CD8-positive, alpha-beta T cell (primary cell): ENCODE measurements at places on chromosomes 1 and 21.
A peak's percentile ranks its signal among the peaks of the same experiment; 100 is the strongest.

DNA sequence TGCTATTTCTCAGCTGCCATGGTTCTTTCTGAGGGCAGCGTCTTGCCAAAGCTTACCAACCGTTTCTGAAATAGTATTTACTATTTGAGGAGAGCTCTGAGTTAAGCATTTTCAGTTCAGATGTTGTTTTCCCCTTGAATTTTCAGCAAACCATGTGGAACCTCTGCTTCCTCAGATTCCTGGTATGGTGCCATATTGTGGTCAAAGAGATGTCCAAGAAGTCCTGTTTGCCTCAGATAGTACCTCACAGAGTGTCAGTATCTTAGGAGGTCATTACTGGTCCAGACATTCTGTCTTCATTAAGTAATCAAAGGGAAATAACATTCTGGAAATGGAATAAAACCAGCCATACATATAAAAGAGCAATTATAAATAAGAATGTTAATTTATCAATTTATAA lies 36.6 kb downstream of the VANGL2 start:
- no peak for DNase-seq

DNA sequence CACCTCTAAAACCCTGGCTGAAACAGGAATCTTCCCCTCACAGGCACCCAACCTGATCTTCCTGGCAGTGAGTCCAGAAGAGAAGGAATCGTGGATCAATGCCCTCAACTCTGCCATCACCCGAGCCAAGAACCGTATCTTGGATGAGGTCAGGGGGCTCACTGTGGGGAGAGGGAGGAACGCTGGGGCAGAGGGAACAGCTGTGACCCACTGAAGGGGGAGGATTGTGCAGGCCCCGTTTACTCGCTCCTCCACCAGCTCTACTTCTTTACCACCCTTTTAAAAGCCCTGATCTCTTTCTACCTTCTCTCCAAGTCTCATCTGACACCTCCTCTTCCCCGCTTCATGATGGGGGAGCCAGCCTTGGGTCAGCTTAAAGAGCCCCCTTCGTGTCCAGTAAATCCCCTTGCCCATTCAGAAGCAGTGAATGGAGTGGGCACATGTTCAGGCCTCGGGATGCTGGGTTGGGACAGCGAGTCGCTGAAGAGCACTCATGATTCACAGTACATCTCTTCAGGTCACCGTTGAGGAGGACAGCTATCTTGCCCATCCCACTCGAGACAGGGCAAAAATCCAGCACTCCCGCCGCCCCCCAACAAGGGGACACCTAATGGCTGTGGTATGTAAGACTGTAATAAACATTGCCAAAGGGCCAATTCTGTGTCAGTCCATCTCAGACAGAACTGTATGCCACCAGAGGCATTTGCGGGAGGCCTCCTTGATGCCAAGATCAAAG lies 7.3 kb downstream of the PLEKHO1 start:
- no peak for DNase-seq

DNA sequence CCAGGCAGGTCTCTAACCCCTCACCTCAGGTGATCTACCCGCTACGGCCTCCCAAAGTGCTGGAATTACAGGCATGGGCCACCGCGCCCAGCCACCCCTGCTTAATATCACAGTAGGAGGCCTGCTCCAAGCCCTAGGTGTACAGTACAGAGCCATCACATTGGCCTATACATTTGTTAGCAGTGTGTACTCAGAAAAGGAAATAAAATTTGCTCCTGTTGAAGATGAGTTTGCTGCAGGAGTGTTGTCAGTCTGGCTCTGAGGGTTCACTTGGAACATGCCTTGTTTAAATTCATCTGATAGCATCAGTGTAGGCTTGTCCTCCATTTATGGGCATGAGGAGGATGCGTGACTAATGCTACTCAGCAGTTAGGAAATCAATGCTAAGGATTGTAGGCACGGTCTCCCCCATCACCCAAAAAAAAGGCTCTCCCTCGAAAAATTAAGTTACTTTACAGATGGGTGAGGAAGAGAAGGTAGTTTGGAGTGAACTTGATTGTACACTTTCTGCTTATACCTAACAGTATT lies 4.6 kb upstream of the ENAH start:
- DNase-seq, result no peak

DNA sequence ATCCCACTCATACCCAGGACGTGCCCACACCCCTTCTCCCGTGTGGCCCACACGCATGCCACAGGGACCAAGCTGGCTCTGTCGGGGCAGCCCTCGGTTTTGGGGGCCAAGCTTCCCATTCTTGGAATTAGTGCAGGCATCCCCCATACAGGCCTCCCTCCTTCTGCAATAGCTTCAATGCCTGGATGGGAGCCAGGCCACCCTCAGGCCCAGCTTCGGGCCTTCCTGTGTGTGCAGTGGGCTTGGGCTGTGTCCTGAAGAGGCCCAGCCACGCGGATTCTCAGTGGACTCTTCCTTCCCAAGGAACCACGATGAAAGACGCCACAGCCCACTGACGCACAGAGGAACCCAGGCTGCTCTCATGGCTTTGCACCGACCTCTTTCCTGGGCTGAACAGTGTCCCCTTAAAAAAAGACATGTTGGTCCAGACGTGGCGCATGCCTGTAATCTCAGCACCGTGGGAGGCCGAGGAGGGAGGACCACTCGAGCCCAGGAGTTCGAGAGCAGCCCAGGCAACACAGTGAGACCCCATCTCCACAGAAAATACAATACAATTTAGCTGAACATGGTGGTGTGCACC lies 3.4 kb downstream of the KRTAP10-11 start:
- no peak for DNase-seq

DNA sequence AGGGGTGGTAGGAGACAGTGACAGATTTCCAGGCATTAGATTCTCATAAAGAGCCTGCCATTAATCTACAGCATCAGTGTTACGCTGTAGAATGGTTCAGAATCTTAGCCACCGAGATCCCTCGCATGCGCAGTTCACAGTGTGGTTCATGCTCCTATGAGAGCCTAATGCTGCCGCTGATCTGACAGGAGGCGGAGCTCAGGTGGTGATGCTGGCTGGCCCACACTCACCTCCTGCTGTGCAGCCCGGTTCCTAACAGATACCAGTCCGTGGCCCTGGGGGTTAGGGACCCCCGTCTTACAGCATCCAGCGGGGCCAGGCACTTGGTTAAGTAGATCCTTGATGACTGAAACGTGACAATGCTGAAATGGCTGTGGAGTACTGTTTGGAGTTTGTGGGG lies 163.6 kb upstream of the C1orf21 start:
- no peak for DNase-seq

DNA sequence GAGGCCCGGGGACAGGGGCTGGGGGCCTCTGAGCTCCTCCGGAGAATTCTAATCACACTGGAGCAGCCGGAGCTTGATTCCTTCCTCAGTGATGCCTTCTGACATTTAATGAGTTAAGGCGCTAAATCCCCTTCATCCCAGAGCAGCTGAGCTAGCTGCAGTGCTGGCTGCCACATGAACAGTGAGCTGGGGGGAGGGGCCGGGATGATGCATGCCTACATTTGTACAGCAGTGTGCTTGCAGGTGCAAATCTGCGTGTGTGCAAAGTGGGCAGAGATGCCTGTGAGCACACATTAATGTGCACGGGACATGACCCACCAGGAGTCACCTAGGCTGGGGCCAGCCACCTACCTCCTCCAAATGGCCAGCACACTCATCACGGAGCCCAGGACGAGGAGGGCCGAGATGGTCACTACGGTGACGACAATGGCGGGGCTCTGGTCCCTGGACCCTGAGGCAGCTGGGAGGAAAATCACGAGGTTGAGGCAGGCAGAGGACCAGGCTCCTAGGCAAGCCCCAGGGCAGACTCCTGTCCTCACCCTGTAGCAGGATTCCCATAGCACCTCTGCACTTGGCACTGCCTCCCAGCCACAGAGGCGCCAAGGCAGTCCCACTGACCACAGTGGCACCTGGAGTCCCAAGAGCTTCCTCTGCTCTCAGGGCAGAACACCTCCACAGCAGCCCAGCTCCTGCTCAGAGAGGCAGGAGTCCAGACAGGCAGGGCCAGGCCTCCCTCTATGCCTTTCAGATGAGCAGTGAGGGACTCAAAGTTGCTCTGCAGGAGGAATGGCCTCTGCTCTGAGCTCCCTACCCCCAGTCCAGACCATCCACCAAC lies 34.7 kb downstream of the CDCA8 start:
- no peak for DNase-seq

- DNase-seq, result no peak
These were observed 219.2 kb downstream of the PTPRC start for GRCh38 chr1:198858033-198858432.

GRCh38 chr1:59242370-59242769 lies 54.5 kb upstream of the FGGY start:
- no peak for DNase-seq

GRCh38 chr1:212257157-212257556 lies 28.1 kb upstream of the PPP2R5A start:
- DNase-seq, result no peak

- no peak for DNase-seq
These were observed 87.9 kb downstream of the ARHGEF10L start for GRCh38 chr1:17627239-17628052.

GRCh38 chr1:153670859-153671627 lies at the start of gene ILF2:
ILF2 (minus strand) TSS chr1:153670993; CDS start chr1:153670922, 71 bp downstream.
- peak; percentile 97 for DNase-seq

DNA sequence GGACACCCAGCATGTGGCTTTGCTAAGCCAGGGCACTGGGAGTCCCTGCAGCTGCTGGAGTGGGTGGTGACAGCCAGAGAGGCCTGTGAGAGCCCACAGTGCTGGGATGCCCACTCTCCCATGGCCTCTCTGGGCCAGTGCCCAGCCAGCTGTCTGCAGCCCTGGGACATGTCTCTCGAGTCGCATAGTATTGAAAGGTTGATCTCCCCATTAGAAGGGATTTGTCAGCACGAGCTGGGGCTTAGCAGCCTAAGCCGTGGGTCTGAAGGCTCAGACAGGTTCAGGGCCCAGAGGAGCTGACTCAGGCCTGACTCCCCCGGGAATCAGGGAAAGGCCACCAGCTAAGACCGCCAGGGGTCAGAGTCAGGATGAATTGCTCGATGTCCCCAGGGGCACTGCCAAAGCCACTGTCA lies 53.5 kb downstream of the FOXD2 start:
- no peak for DNase-seq

DNA sequence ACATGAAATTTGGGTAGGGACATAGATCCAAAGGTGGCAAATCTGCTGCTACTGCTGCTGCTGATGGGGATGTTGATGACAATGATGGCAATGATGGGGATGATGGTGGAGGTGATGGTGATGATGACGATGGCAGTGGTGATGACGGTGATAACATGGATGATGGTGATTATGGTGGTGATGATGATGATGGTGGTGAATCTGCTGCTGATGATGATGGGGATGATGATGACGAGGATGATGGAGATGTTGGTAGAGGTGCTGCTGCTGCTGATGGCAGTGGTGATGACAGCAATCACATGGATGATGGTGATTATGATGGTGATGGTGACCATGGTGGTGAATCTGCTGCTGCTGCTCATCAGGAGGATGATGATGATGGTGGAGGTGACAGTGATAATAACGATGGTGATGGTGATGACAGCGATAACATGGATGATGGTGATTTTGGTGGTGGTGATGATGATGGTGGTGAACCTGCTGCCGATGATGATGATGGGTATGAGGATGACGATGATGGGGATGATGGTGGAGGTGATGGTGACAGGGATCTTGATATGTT lies 341.0 kb upstream of the VAMP3 start:
- no peak for DNase-seq

DNA sequence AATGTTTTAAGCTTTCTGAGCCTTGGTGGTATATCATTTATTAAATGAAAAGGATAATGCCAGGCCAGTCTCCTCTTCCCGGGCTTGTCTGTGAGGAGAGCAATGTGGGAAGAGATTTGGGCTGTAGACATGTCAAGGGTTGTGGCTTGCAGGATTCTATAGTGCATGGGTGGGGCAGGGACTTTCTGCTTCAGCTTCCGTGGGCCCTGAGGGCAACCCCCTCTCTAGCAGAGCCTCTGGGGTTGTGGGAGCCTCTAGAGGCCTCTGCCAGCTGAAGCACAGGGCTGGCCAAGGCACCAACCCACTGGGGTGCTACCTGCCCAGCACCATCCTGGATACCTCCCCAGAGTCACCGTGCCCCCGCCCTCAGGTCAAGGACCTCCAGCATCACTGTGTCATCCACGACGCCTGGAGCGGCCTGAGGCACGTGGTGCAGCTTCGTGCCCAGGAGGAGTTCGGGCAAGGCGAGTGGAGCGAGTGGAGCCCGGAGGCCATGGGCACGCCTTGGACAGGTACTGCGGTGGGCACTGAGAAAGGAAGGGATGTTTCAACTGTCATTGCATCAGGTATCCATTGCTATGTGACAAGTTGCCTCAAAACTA lies 30.6 kb downstream of the IL6R start:
- no peak for DNase-seq

- no peak for DNase-seq
These were observed 12.9 kb upstream of the NES start for GRCh38 chr1:156689953-156690674.
